ENCODE measurements at places on chromosomes 6 and 20.
A peak's percentile ranks its signal among the peaks of the same experiment; 100 is the strongest.

GRCh38 chr20:5886788-5887187 lies 63.5 kb downstream of the TRMT6 start:
- DNase-seq: no peak

DNA sequence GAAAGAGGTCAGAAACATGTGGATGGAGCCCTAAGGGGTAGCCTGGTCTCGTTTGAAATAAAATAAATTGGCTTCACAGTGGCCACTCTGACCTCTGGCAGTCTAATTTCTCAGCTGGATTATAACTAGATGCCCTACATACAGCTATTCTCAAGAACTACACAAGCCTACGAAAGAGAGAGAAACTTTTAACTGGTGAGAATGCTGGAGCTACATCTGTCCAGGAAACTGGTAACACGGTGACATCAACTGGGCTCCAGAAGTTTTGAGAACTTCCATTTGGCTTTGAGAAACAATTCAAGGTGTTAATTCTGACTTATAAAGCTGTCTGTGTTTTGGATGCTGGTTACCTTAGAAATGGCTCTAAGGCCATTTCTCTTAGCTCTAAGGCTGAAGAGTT lies 187.3 kb upstream of the TENT5A start:
- no peak for DNase-seq

GRCh38 chr6:160462551-160463109 lies 114.5 kb downstream of the SLC22A3 start:
- DNase-seq: peak; percentile 46

DNA sequence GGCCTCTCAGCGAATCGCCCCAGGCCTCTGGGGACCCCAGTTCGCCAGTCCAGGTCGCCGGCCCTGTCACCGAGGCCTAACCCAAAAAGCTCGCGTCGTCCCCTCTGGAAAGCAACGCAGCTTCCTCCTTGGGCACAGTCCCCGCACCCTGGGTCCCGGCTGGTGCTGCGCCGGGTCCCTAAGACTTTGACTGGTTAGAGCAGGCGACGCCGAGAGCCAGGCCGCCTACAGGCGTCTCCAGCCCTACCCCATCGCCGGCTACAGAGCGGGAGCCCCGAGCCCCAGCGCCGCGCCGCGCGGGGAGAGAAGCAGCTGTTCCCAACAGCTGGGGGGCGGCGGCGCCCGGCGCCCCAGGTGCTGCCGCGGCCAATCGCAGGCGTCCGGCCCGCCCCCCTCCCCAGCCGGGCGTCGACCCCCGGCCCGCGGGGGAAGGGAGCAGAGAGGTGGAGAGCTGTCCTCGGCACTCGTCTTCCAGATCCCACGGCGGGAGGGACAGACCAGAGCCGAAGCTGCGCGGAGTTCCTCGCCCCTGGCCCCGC lies 540 bp upstream of the RBM24 start:
- no peak for DNase-seq

- DNase-seq: no peak
These were observed 630.1 kb downstream of the TFAP2A start for GRCh38 chr6:9784786-9785185.

DNA sequence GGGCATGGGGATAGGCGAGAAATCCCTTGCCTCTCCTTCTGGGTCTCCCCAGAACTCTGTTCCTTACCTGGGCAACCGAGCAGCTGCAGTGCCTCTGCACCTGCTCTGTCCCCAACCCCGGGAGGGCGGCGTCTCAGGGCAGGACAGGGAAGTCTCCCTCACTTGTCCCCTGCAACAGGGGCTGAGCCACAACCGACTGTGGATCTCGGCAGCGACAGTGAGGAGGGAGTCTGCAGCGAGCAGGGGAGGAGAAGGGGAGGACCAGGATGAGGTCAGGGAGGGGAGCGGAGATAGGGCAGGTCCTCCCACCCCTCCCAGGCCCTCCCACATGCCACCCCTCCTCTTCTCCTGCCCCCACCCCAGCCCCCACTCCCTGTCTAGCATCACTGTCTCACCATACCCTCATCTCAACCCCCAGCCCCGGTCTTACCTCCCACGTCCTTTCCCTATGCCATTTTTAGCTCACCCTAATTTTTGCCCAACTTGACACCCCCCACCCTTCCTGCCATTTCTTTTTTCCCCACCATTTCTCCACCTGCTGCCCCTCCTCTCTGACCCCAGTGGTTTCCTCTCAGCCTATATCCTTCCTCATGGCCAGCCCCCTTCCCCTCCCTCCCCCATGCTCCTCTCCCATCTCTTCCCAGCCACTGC lies at the start of gene TNXB:
Gene TNXB, minus strand, starts transcription at position 225 of the 651 bp plus-strand sequence. CDS start 11,140 bp downstream, outside the sequence.
- DNase-seq: no peak

Measured in activated CD8-positive, alpha-beta memory T cell treated with anti-CD3 and anti-CD28 coated beads for 4 hours (primary cell).